ENCODE measurements at places on chromosomes 1 and 21.

DNA sequence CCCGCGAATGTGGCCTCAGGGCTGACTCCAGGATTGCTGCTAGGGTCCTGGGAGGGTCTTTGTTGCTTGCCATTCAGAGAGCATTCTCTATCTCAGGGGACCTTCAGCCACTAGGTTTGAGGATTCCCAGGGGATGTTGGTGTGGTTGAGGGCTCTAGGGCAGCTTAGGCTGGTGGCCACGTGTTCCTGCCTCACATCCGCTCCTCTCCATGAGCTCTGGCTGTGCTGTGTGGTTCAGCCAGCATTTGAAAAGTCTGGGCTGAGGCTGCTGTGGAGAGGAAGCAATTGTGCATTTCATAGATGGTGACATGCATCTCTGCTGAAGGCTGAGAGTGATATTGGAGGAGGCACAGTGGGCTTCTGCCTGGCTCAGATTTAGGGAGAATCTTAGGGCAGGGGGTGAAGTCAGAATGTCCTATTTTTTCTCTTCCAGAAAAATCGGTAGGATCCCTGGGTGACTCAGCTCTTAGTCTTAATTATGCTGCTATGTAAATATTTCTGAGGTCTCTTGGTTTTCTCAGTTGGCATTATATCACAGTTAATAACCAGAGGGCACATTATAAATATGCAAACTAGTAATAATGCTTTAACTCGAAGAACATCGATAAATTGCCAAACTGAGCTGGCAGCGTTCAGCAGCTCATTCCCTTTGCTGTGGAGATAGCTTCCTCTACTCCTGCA lies 182.3 kb downstream of the CAMTA1 start:
- DNase-seq = peak; percentile 50

DNA sequence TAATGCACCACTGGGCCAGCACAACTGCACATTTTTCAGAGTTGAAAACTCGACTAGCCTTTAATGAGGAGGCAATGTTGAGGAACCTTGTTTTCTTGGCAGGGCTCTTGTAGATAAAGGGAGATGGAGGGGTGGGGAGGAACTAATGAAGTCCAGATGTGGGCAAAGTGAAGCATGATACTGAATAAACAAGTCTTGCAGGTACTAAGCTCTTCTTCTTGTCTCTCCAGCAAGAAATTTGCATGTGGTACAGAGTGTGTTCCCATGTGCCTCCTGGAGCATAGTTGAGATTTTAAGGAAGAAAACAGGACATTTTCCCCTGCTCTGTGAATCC lies 47.0 kb downstream of the PLPP3 start:
- DNase-seq = no peak

DNA sequence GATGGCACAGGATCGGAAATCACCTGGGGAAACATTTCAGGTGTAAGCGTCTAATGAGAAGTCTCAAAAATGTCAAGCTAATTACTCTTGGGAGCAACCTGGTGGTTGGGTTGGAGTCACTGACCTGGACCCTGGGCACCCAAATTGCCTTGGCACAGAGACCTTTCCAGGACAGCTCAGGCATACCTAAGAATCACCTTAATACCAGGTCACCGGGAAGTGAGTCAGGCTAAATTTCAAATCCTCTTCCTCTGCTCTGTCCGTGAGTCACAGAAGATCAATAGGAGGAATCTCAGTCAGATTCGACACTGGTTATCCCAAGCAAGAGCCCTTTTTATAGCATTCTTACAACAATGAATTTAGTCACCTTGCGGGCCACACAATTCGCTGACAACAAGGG lies 179.6 kb upstream of the CAMK1G start:
- no peak for DNase-seq

DNA sequence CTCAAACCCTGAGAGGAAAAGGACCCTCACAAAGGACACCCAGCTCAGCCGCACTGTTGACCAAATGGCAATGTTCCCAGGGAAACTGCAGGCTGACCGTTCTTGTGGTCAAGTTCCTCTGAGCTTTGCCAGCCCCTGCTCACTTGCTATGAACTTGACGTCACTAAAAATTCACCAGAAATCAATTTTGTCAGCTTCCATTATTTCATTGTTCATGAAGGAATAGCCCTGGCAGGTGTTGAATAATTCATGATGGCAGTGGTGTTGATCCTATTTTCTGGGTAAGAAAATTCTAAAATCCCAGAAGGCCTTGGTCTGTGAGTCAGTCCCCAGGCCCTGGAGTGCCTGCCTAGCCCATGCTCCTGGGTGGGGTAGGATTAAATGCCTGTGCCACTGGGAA lies 318.9 kb downstream of the ZNF326 start:
- no peak for DNase-seq

DNA sequence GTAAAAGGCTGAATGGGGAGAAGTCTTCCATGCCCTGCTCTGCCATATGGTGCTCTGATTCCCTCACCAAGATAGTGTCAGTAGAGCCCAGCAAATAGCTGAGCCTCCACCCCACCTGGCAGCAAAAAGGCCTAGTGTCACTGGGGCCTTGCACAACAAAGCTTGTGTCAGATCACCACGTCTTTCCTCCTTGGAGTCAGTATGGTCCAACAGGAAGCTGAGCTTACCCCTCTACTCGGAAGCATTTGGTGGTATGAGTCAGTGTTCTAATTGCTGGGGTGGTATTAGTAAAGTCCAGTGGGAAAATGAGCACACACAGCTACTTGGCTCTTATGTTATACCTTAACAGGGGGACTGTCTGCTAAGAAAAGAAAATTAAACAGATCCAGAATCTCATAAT lies 18.7 kb upstream of the RRP15 start:
- no peak for DNase-seq

DNA sequence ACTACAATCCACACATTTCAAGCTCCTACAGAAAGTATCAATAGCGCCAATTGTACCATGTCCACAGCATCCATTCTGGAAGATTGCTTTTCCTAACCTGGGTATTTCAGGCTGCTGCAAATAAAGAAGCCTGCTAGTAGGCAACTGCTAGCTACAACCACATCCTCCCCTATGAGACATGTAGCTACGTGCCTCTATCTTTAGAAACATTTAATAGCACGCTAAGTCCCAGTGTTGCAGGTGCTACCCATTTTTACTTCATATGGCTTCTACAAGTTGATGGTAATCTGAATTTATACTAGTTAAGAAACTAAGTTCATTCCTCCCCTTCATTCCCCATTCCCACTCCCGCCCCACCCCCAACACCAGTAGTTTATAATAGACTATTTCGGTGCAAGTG lies 7.4 kb upstream of the AMPD1 start:
- DNase-seq = no peak

- no peak for DNase-seq
Measured at GRCh38 chr1:156922986-156923669, 2.7 kb downstream of the LRRC71 start.

- DNase-seq = no peak
Measured at GRCh38 chr1:248404024-248404423, 1.2 kb downstream of the OR2T1 start.

DNA sequence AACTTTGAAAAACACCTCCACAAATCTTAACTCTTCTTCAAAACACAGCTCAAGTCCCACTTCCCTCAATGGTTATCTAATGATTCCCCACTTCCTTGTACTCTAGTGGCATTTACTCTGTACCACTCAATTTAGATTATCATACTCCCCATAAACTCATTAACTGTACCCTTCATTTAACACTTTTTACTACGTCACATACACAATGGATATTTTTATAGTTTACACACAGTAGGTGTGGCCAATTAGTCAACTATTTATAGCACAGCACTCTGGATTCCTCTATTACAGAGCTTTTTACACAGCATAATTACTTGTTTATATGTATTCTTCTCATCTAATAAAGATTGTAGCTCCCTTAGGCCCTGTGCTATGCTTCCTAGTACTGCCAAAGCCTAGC lies 62.1 kb downstream of the FOXJ3 start:
- peak; percentile 22 for DNase-seq

DNA sequence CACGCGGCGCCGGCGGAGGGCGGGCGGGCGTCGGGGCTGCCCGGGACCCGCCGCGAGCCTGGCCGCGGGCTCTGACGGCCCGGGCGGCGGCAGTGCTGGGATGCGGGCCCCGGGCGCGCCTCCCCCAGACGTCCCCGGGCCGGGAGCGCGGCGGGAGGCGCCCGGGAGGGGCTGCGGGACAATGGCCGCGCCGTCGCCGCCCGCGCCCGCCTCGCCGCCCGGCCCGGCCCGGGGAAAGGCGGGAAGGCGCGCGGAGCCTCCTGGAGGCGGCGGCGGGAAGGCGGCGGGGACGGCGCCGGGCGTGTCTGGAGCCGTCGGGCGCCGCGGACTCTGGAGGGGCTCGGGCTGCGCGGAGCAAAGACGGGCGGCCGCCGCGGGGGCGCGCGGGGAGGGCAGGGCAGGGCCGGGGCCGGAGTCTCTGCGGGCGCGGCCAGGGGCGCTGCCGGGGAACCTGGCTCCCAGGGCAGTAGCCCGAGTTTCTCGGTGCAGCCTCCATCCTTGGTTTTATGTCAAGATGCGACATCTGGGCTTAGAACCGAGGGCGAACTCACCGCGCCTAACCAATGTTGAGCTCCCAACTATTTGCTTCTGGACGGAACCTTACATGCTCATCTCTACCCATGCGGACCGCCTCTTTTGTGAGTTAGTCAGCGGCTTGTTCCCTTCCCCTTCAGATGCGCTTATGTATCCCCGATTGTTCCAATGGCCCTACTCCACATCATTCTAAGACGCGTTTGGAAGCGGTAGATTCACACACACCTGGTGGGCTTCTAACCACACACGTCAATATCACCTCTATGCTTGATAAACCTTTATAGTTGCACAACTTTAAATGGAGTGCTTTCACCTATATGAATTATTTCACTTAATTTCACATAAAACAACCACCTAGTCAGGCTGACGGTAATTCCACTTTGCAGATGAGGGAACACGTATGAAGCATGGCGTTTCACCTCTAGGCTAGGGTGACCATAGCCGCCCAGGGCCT lies 651 bp downstream of the ZBTB8A start:
- no peak for DNase-seq

GRCh38 chr21:37149411-37149810 lies 76.4 kb downstream of the TTC3 start:
- DNase-seq = no peak

DNA sequence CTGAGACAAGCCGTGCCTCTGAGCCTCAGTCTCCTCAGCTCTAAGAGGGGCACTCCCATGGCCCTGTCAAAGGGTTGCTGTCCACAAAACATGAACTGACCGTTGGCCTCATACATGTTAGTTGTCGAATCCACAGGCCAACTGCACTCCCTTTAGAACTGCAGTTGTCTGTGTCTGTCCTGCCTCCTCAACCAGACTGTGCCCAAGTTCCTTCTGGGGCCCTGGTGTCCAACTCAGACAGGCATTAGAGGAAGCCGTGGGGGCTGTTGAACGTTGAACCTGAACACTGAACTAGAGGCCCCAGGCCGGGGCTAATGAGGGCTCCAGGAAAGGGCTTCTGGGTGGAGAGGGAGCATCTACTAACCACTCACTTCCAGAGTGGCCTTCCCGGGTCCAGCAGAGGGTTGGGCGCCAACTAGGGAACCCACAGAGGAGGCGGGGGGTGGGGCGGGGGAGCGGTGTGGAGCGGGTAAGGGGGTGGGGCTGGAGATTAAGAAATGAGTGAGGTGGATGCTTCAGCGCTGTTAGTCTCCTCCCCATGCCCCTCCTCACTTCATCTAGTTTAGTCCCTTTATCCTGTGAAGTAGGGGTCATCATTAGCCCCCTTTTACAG lies at the start of gene RAB42:
Gene RAB42, plus strand, starts transcription at position 558 of the 613 bp plus-strand sequence. CDS start 247 bp downstream, outside the sequence.
- no peak for DNase-seq

GRCh38 chr1:239263801-239264200 lies 122.6 kb upstream of the CHRM3 start:
- peak; percentile 92 for DNase-seq

DNA sequence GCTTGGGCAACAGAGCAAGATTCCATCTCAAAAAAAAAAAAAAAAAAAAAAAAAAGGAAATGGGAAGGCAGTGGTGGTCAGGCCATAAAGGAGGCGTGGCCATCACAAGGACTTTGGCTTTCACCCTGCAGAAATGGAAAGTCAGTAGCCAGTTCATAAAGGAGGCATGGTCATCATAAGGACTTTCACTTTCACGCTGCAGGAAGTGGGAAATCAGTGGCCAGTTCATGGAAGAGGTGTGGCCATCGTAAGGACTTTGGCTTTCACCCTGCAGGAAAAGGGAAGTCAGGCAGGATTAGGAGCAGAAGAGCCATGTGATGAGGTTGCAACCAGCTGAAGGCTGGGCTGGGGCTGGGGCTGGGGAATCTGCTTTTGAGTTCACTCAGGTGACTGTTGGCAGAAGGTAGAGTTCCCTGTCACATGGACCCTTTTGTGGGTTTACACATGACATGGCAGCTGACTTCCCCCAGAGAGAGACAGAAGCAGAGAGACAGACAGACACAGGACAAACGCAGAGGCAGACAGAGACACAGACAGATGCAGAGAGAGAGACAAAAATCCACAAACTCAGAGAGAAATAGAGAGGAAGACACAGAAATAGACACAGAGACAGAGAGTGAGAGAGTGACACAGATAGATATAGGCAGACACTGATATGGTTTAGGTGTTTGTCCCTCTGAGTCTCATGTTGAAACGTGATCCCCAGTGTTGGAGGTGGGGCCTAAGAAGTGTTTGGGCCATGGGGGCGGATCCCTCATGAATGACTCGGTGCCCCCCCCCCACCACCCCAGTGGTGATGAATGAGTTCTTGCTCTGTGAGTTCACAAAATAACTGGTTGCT lies 263.9 kb upstream of the KAZN start:
- peak; percentile 67 for DNase-seq

GRCh38 chr1:64984737-64985136 lies 18.4 kb upstream of the JAK1 start:
- DNase-seq = no peak

DNA sequence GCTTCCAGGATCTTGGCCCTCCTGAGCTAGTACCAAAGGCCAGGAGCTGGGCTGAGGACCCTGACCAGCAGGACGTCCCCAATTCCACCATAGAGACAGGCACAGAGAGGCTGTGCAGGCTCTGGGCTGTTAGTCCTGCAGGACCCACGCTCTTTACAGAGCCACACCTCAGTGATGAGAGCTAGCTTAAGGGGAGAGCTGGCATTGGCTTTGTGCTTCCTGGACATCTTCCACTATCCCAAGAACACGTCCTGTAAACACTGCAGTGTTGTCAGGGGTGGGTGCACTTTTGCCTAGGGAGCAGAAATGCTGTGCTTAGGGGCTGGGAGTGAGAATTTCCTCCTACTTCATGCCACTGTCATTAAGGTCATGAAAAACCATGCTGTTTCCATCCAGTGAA lies 91.7 kb upstream of the EDN2 start:
- no peak for DNase-seq

GRCh38 chr21:25925064-25925800 lies 190.5 kb downstream of the GABPA start:
- no peak for DNase-seq
